ENCODE measurements at places on chromosomes 13 and 19.

- DNase-seq, result peak; percentile 59
These were observed 20.5 kb upstream of the SLC7A10 start for GRCh38 chr19:33245948-33246708.

- DNase-seq, result no peak
These were observed 27.0 kb upstream of the ZNF726 start for GRCh38 chr19:23887642-23888041.

GRCh38 chr13:43074824-43075510, 51.6 kb downstream of the DNAJC15 start:
- DNase-seq, result no peak

DNA sequence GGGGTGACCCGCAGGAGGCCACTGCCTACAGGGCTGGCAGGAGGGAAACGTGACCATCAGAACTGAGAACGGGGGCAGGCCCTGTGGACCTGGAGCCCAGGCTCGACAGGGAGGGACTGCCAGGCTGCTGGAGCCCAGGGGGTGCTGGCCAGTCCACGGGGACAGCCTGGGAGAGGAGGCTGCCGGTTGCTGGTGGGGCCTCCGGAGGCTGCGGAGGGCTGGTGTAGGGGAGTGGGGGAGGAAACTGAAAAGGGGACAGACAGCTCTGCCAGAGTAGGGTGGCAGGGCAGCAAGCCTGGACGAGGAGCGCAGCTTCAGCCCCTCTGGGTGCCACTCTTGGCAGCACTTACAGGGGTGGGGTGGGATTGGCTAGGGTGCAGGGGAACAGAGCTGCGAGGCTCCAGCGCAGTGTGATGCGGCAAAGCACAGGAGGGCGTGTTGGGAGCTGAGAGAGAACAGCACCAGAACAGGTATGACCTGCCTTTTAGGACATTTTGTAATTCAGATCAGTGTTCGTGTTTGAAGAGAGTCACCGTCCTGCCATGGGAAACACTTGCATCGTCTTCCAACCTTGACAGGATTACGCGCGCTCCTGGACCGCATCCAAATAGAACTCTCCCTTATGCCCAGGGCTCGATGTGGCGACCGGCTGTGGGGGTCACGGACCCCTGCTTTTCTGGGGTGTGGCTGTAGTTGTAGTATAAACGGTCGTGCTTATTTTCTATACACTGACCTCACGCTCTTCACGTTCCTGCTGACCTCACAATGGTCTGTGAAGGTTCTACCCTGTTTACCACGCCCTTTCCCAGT, 19.9 kb upstream of the ARHGEF7 start:
- no peak for DNase-seq

GRCh38 chr19:35845215-35846037, 6.9 kb downstream of the NPHS1 start:
- peak; percentile 34 for DNase-seq

All from stimulated activated CD8-positive, alpha-beta memory T cell treated with anti-CD3 and anti-CD28 coated beads, Interleukin-4, amount 100 ng/mL, for 48 hours (primary cell).